ENCODE measurements at places on chromosomes 7 and 10.

GRCh38 chr7:111750228-111750627 lies 187.9 kb upstream of the IMMP2L start:
- no peaks in the 10 kb centered on the region for H3K27me3 ChIP-seq
- H3K27ac ChIP-seq, result no peak overlapping the region
- no peak overlapping the region for H3K4me3 ChIP-seq
- H3K36me3 ChIP-seq, result no peaks in the 10 kb centered on the region
- H3K4me1 ChIP-seq, result no peaks in the 10 kb centered on the region

GRCh38 chr10:130960531-130960930 lies 351.0 kb downstream of the TCERG1L start:
- H3K36me3 ChIP-seq, result no peaks in the 10 kb centered on the region
- DNase-seq, result no peak
- H3K27me3 ChIP-seq, result peaks cover 18% of the 10 kb centered on the region
- no peaks in the 10 kb centered on the region for H3K4me1 ChIP-seq
- H3K4me3 ChIP-seq, result no peak overlapping the region

DNA sequence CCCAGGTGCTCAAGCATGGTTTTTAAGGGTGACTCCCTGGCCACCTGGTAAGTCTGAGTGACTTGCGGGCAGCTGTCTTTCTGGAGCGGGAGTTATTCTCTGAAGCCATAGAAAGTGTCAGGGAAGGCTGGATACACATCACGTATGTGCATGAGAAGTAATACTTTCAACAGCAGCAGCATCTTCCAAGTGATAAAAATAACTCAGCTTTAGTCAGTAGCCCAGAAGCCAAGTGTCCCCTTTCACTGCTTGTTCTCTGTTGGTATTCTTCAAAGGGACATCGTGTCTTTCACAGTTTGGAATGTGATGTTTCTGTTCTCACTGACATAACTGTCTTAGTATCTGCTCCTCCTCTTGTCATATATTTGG lies 97.6 kb downstream of the KIAA1217 start:
- no peak for DNase-seq
- no peak overlapping the region for H3K4me3 ChIP-seq
- no peaks in the 10 kb centered on the region for H3K36me3 ChIP-seq
- H3K27me3 ChIP-seq, result no peaks in the 10 kb centered on the region
- H3K4me1 ChIP-seq, result peaks cover 3% of the 10 kb centered on the region

GRCh38 chr7:94472608-94473007 lies 37.0 kb upstream of the CASD1 start:
- H3K4me1 ChIP-seq, result no peaks in the 10 kb centered on the region
- H3K27me3 ChIP-seq, result no peaks in the 10 kb centered on the region
- H3K27ac ChIP-seq, result no peak overlapping the region

- H3K36me3 ChIP-seq, result no peaks in the 10 kb centered on the region
- no peak overlapping the region for H3K27ac ChIP-seq
- H3K4me1 ChIP-seq, result no peaks in the 10 kb centered on the region
- DNase-seq, result no peak
Measured at GRCh38 chr10:97042716-97043562, 142.8 kb downstream of the SLIT1 start.

DNA sequence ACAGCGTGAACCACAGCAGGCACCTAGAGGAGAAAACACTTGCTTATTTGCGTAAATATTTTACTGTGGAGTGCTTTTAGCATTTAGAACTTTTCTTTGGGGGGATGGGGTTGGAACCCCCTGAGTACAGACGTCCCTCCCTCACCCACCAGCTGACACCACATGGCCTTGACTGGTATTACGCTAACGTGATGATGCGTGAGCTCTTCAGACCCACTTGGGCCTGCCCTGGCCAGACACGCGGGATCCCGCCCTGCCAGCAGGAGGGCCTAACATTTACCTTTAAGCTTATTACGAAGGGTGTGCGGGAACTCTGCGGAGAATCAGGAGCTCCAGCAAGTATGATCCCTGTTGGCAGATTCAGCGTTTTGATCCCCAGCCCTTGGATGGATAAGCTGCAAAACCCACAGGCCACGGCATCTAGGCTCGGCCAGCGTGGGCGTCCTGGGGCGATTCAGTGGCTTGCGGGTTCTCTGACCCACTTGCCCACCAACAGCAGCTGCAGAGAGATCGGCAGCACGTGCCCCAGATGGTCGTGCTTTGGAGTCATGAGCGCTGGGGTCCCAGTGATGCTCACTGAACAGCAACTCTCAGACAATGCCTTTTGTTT lies 545.5 kb upstream of the FOXK1 start:
- no peak overlapping the region for H3K27ac ChIP-seq
- no peaks in the 10 kb centered on the region for H3K36me3 ChIP-seq
- H3K27me3 ChIP-seq, result no peaks in the 10 kb centered on the region
- DNase-seq, result no peak
- H3K4me1 ChIP-seq, result no peaks in the 10 kb centered on the region

GRCh38 chr10:124614003-124614659 lies 130.0 kb downstream of the FAM53B start:
- H3K4me3 ChIP-seq, result no peak overlapping the region

DNA sequence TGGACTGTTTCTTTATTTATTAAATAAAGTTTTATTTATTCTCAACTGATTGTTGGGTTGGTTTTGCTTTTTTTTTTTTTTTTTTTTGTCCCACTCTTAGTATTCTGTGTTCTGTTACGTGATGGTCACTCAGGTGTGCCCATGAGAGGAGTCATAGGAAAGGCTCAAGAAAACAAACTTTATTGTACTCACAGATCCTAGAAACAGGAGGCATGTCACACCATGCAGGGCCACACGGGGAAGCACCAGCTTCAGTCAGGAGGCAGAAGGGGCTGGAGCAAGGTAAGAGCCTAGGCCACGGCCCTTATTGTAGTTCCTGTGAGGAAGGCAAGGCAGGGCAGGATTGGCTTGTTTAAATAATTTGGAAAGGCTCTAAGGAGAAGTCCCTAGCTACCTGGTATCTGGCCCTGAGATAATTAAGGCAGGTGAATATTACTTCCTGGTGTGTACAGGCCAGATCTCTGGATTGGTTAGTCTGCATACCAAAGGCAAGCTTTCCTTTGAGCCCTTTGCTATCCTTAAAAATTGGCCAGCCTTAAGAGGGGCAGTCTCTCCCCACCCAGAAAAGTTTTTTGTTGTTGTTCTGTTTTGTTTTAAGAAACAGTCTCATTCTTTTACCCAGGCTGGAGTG lies 8.3 kb downstream of the ATOH7 start:
- no peak overlapping the region for H3K4me3 ChIP-seq
- DNase-seq, result no peak
- no peaks in the 10 kb centered on the region for H3K4me1 ChIP-seq
- no peaks in the 10 kb centered on the region for H3K36me3 ChIP-seq
- no peak overlapping the region for H3K27ac ChIP-seq
- no peaks in the 10 kb centered on the region for H3K27me3 ChIP-seq

GRCh38 chr10:83654689-83655088 lies 484.6 kb upstream of the GHITM start:
- no peak overlapping the region for H3K27ac ChIP-seq
- H3K4me3 ChIP-seq, result no peak overlapping the region
- H3K27me3 ChIP-seq, result no peaks in the 10 kb centered on the region
- H3K4me1 ChIP-seq, result no peaks in the 10 kb centered on the region
- H3K36me3 ChIP-seq, result no peaks in the 10 kb centered on the region

- no peak overlapping the region for H3K27ac ChIP-seq
- no peaks in the 10 kb centered on the region for H3K36me3 ChIP-seq
- H3K4me3 ChIP-seq, result no peak overlapping the region
- H3K27me3 ChIP-seq, result peaks cover 22% of the 10 kb centered on the region
- DNase-seq, result no peak
Measured at GRCh38 chr7:128236924-128237586, 4.0 kb upstream of the LEP start.

DNA sequence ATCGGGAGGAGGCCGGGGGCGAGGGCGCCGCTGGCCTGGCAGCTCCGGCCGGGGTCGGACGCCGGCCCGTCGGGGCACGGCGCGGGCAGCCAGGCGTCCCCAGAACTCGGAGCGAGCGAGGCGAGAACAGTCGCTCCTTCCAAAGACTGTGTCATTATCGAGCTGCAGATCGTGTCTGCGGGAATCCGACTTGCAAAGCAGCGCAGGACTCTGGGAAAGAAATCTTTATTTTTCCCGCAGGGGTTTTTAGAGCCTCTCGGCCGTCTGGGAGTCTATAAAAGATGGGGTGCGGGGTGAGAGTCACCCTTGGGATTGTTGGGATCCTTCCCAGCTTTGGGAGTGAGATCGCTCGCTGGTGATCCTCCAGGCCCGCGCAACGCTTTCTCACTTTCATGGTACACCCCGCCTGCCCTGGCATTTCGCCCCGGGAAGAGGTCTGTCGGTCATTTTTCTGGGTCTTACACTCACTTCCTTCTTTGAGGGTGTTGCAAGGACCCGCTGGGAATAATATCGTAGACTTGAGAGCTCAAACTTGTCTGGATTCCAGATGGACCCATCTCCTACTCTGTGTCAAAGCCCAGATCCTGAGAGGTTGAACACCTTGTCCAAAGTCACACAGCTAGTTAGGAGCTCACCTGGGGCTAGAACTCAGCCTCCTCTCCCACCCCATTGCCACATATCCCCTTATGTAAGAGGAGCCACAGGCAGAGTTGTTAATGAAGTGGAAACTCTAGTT lies 1.0 kb downstream of the UBTD1 start:
- peak overlapping the region; percentile 93 for H3K27ac ChIP-seq
- H3K36me3 ChIP-seq, result no peaks in the 10 kb centered on the region
- DNase-seq, result no peak
- H3K4me1 ChIP-seq, result peaks cover 5% of the 10 kb centered on the region
- peak overlapping the region; percentile 98 for H3K4me3 ChIP-seq

- no peaks in the 10 kb centered on the region for H3K36me3 ChIP-seq
- no peaks in the 10 kb centered on the region for H3K4me1 ChIP-seq
- no peak overlapping the region for H3K27ac ChIP-seq
- no peak for DNase-seq
- no peaks in the 10 kb centered on the region for H3K27me3 ChIP-seq
Measured at GRCh38 chr7:90749774-90750173, 153.7 kb downstream of the CDK14 start.

- no peak overlapping the region for H3K27ac ChIP-seq
- H3K36me3 ChIP-seq, result no peaks in the 10 kb centered on the region
- no peaks in the 10 kb centered on the region for H3K27me3 ChIP-seq
Measured at GRCh38 chr10:28915989-28916588, 238.8 kb downstream of the BAMBI start.

DNA sequence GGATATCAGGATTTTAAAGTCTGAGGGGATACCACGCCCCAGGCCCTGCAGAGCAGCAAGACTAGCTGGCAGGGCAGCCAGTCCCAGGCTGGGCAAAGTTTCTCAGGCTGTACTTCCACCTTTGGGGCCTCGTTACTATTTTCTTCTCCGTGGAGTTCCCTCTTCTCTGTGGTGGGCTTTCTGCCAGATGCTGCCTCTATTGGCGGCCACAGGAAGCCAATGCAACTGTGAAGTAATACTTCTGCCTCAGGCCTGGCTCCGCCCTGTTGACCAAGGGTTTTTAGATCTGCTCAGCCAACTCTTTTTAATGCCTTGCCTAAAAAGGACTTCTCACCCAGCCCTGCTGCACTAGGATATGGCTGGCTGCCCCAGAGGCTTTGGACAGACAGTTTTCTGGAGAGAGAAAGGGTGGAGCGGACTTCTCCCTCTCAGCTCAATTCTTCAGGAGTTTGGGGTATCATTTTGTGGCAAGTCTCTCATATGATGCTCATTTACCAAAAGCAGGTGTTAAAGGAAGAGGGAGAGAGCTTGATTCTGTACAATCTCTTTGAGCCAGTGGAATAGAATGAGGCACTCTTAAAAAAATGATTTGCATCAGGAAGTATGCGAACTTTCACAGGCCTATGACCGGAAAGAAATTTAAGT lies 67.4 kb downstream of the HHEX start:
- H3K36me3 ChIP-seq, result no peaks in the 10 kb centered on the region
- H3K27ac ChIP-seq, result peak overlapping the region; percentile 76
- no peak overlapping the region for H3K4me3 ChIP-seq
- H3K27me3 ChIP-seq, result no peaks in the 10 kb centered on the region

DNA sequence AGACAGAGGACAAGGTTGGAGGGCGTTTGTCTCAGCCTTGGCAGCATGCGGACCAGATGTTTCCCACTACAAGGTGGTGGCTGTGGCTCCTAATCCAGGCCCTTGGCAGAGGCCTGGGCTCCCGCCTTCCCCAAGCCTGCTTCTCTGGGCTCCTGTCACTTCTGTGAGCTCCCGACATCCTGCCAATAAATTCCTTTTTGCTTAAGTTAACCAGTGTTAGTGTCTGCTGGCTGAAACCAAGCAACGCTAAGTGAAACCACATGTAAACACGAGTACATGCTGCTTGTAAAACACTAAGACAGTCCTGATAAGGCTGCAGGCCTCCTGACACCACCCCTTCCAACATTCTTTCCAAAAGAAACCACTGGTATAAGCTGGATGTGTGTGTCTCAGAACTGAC lies 263.6 kb upstream of the ZMIZ1 start:
- peak overlapping the region; percentile 46 for H3K27ac ChIP-seq
- DNase-seq, result peak; percentile 35
- H3K36me3 ChIP-seq, result no peaks in the 10 kb centered on the region
- H3K4me3 ChIP-seq, result no peak overlapping the region

- peak overlapping the region; percentile 68 for H3K4me3 ChIP-seq
- H3K36me3 ChIP-seq, result no peaks in the 10 kb centered on the region
- no peak for DNase-seq
- no peak overlapping the region for H3K27ac ChIP-seq
- H3K27me3 ChIP-seq, result peaks cover 21% of the 10 kb centered on the region
Measured at GRCh38 chr7:159143780-159144757, 598 bp downstream of the VIPR2 start.

DNA sequence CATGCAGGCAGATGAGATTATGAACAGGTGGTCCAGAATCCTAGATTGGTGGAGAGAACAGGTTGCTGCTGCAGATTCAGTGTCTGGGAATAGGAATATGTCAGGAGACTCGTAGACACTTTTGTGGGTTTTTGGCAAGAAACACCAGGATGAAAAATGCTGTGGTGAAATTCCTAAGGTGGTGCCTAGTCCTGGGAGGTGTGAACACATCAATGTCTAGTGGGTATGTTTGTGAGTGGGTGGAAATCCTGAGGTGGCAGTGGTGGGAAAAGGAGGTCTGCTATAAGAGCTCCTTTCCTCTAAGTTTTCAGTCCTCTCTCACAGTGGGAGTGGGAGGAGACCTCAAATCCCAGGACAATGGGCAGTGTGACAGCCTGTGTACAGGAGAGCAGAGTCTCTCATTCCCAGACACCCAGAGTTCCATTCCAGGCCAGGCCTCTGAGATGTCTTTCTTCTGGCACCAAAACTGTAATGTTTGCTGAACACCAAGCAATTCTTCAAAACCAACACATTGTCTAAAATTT lies 5.1 kb downstream of the ERV3-1 start:
- no peak for DNase-seq
- no peak overlapping the region for H3K27ac ChIP-seq
- H3K4me1 ChIP-seq, result no peaks in the 10 kb centered on the region
- no peak overlapping the region for H3K4me3 ChIP-seq
- no peaks in the 10 kb centered on the region for H3K27me3 ChIP-seq

GRCh38 chr10:10891124-10892082 lies 126.3 kb upstream of the CELF2 start:
- DNase-seq, result no peak
- no peaks in the 10 kb centered on the region for H3K27me3 ChIP-seq
- H3K4me3 ChIP-seq, result no peak overlapping the region
- H3K4me1 ChIP-seq, result no peaks in the 10 kb centered on the region

- no peak overlapping the region for H3K4me3 ChIP-seq
- H3K4me1 ChIP-seq, result no peaks in the 10 kb centered on the region
- H3K36me3 ChIP-seq, result no peaks in the 10 kb centered on the region
- no peaks in the 10 kb centered on the region for H3K27me3 ChIP-seq
Measured at GRCh38 chr7:112723416-112723815, 66.8 kb downstream of the TMEM168 start.

- H3K36me3 ChIP-seq, result no peaks in the 10 kb centered on the region
- no peak overlapping the region for H3K4me3 ChIP-seq
- H3K27me3 ChIP-seq, result no peaks in the 10 kb centered on the region
- H3K4me1 ChIP-seq, result no peaks in the 10 kb centered on the region
Measured at GRCh38 chr7:23226844-23227450, 19.6 kb upstream of the GPNMB start.

- H3K4me3 ChIP-seq, result no peak overlapping the region
- DNase-seq, result no peak
- no peaks in the 10 kb centered on the region for H3K36me3 ChIP-seq
- H3K27ac ChIP-seq, result peak overlapping the region; percentile 44
- H3K4me1 ChIP-seq, result no peaks in the 10 kb centered on the region
Measured at GRCh38 chr7:139683137-139683921, 94.5 kb downstream of the HIPK2 start.
